ENCODE measurements at places on chromosomes 7 and 10.

- no peak for DNase-seq
Observed at GRCh38 chr10:62817121-62817765, 1.1 kb upstream of the EGR2 start.

GRCh38 chr7:2325162-2325561 lies 10.9 kb upstream of the SNX8 start:
- DNase-seq: no peak

- no peak for DNase-seq
Observed at GRCh38 chr7:98199131-98199530, 12.1 kb upstream of the BHLHA15 start.

GRCh38 chr7:87316097-87316700 lies 29.3 kb upstream of the CROT start:
- no peak for DNase-seq

- DNase-seq: no peak
Observed at GRCh38 chr10:128064108-128064969, 61.9 kb downstream of the MKI67 start.

DNA sequence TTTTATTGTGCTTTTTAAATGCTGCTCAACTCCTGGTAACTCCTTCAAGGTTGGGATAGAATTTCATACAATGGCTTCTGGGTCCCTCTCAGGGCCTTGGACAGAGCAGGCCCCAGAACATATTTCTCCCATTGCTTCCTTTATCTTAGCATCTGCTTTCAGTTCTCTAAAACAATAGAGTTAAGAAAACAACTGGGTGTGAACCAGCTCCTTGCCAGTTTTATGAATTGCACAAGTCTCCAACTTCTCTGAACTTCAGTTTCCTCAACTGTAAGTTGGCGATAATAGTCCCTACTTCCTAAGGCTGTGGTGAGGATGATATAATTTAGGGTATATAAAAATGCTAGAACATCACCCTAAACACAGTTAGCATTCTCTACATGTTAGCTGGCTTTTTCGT lies 77.0 kb upstream of the INHBA start:
- no peak for DNase-seq

- no peak for DNase-seq
Observed at GRCh38 chr10:114607358-114607998, 50.6 kb downstream of the ABLIM1 start.

Data from NCI-H1417 treated with DMSO at 0.1 percent for 48 hours (cell line).